ENCODE measurements at places on chromosomes 7 and 10.
A peak's percentile ranks its signal among the peaks of the same experiment; 100 is the strongest.

- peak; percentile 65 for DNase-seq
Measured at GRCh38 chr10:11178606-11179515, 161.2 kb downstream of the CELF2 start.

- DNase-seq = peak; percentile 68
Measured at GRCh38 chr10:125146791-125147579, 13.4 kb downstream of the CTBP2 start.

DNA sequence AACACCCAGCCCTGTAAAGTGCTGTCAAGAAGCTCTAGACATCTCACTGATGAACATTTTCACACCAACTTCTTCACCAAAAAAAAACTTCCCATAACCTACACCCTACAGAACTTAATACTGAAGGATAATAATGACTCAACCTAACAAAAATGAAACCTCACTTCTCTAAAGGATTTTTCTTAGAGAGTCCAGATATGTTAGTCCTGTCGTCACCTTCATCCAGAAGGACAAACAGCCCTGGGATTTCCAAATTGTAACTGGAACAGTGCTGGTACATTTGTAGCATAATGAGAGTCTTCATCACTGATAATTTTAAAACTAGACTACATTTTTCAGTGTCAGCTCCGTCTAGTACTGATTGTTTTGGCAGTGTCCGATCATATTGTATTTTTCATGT lies 528.6 kb upstream of the CELF2 start:
- no peak for DNase-seq

- no peak for DNase-seq
Measured at GRCh38 chr7:148180075-148180474, 410.5 kb upstream of the C7orf33 start.

DNA sequence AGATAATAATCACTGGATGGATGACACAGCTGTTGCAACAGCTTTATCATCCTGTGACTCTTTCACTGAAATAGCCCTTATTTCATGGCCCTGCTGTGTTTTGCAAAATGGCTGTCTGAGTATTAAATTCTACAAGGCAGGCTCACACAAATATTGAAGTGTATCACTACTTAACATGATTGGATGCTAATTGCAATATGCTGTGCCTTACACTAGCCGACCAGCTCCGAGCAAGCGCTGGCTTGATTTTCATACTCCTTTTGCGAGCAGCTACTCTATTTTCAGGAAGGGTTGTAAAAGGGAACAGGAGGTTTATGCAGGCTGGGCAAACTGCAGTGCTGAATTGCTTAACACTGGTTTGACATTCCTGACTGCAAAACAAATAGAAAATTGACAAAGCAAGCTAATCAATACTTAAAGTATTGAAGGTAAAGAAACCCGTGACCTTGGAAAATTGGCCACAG lies 121.6 kb downstream of the CACNB2 start:
- DNase-seq = no peak

GRCh38 chr10:82277591-82277990 lies 402.6 kb downstream of the NRG3 start:
- no peak for DNase-seq

DNA sequence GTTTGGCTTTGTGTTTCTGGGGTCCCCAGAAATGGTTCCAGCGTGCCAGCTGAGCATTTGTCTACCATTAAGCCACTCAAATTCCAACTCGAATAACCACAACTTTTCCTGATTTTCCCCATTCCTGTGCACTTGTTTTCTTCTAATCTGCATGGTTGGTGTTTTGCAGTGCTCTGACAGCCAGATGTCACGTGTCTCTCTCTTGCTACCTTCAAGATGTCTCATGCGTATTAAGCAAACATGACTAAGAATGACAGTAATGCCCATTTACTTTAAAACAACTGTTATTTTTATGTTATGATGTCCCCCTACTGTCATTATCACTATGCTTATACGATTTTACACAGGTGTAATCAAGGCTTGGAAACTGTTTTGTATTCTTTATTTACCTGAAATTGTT lies 35.2 kb upstream of the MXI1 start:
- no peak for DNase-seq

GRCh38 chr7:4683043-4683883 lies 1.2 kb downstream of the FOXK1 start:
- no peak for DNase-seq

DNA sequence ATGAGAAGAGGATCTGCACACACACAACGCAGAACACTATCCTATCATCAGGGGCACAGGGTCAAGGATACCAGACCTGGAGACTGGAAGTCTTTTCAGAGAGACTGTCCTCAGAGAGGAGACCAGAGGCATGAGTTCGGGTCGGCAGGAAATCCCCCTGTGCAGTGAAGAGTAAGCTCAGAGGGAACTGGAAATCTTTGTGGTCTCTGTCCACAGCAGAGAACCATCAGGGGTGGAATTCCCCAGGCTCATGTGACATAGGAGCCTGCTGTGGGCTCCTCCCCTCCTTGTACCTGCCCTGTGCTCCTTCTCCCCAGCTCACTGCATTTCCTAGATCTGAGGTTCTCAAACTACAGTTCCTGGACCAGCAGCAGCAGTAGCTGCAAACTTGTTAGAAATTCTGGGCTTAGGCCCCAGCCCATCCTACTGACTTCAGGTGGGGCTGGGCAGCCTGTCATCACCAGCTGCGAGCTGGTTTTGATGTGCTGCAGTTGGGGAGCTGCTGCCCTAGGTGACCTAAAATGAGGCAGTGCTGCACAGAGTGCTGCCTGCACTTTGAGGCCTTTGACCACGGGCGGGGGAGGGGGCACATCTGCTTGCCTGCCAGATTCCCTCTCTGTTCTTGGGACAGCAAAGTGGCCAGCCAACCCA lies 2.4 kb downstream of the ZMIZ2 start:
- DNase-seq = no peak

- DNase-seq = no peak
Measured at GRCh38 chr10:131912620-131913019, 11.8 kb downstream of the PPP2R2D start.

DNA sequence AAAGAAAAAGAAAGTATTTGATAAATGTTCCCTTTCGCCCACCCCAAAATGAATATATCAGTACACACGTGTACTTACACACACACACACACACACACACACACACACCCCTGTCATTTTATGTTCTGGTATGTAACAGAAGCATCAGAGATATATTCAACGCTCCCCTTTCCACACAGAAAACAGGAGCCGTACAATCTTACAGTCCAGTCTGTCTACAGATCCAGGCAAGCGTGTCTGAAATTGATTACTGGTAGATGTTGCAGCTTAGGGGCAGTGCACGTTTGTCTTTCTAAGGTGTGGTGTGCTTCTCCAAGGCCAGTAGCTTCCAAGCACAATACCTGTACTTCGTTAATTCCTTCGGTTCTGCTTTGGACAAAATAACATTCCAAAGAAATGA lies 143.7 kb upstream of the RNF32 start:
- DNase-seq = no peak

- DNase-seq = no peak
Measured at GRCh38 chr7:93014410-93014809, 103.4 kb downstream of the SAMD9 start.

DNA sequence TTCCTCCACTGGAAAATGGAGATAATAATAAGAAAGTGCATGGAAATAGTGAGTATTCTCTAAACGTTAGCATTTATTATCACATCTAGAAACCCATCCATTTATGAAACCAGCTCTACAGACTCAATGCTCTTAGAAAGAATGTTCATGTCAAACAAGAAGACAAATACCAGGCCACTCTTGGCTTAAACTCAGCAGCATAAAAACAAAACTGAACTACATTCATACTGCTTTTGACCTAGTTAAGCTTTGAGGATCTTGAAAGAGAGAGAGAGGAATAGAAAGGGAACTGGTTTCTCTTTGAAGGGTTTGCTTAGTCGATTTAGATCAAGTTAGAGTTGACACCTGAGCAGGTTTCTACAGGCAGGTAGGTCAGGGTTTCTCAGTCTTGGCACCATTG lies 332.9 kb upstream of the PRKCQ start:
- DNase-seq = no peak

- DNase-seq = no peak
Measured at GRCh38 chr7:75892634-75893272, 13.9 kb downstream of the RHBDD2 start.

GRCh38 chr7:71009636-71010035 lies 122.3 kb upstream of the GALNT17 start:
- DNase-seq = no peak

- DNase-seq = no peak
Measured at GRCh38 chr7:44398511-44398911, 73.1 kb upstream of the CAMK2B start.

DNA sequence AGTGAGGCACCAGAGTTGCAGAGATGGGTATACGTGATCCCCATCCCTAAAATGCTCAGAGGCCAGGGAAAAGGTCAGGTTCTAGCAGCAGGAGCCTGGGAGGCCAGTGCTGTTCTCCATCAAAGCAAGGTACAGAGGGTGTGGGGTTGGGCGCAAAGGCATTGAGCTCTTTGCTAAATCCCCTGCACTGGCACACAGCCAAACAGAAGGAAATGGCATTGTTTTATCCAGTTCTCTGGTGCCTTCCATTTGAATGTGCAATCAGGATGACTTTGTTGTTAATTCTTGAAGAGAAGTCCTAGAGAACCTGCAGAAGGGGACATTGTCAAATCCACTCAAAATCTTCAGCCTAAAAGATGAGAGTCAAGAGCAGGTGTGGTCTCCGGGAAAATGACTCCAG lies 111.3 kb upstream of the CHST15 start:
- DNase-seq = no peak

DNA sequence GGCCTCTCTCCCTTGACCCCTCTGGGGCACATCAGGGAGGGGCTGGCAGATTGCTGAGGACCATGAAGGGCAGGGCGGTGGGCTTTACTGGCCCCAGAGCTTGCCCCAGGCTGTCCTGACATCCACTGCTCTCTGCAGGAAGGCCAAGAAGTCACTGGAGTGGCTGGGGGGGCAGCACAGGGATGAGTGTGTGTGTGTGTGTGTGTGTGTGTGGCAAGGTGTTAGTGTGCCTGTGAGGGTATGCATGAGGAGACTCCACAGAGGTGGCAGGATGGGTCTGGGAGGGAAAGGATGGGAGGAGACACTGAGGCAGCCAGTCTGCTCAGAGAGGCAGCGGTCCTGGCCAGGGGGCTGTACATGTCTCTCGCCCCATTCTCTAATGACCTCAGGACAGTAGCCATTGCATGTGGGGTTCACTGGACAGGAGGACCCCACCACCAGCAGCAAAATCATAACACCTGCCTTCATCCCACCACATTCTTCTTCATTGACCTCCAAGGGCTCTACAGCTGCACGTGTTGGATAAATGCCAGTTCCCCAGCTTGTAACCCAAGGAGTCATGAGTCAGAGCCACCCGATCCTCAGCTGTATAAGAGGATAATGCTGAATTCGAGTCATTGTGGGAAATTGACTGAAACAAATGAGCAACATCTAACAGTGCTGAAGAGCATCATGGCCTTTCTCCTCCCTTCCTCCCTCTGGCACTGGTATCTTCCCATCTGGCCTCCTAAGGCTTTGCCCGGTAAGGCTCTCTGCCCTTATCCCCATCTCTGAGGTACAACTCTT lies 720.5 kb downstream of the GRID1 start:
- no peak for DNase-seq

GRCh38 chr10:51760864-51761640 lies 61.7 kb upstream of the CSTF2T start:
- no peak for DNase-seq

DNA sequence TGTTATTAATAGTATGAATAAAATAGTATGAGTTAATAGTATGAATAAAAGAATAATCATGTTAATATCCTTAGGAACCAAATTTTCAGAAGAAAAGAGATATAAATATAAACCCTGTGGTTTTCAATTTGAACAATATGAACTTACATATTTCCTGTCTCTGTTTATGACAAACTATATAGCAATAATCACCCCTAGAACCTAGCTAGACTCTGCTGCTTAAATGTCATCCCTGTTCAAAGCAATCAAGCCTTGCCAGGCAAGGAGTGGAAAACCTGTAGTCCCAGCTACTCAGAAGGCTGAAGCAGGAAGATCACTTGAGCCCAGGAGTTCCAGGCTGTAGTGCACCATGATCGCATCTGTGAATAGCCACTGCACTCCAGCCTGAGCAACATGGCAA lies 36.5 kb downstream of the P4HA1 start:
- DNase-seq = no peak

GRCh38 chr7:105885387-105886111 lies 9.2 kb upstream of the ATXN7L1 start:
- DNase-seq = no peak

GRCh38 chr7:152937282-152937681 lies 177.7 kb downstream of the ACTR3B start:
- DNase-seq = no peak

GRCh38 chr10:92778091-92778490 lies 70.2 kb upstream of the EXOC6 start:
- no peak for DNase-seq

- DNase-seq = no peak
Measured at GRCh38 chr10:115665549-115665948, 572.4 kb downstream of the ATRNL1 start.

GRCh38 chr7:15507171-15507570 lies 54.6 kb downstream of the AGMO start:
- DNase-seq = no peak

DNA sequence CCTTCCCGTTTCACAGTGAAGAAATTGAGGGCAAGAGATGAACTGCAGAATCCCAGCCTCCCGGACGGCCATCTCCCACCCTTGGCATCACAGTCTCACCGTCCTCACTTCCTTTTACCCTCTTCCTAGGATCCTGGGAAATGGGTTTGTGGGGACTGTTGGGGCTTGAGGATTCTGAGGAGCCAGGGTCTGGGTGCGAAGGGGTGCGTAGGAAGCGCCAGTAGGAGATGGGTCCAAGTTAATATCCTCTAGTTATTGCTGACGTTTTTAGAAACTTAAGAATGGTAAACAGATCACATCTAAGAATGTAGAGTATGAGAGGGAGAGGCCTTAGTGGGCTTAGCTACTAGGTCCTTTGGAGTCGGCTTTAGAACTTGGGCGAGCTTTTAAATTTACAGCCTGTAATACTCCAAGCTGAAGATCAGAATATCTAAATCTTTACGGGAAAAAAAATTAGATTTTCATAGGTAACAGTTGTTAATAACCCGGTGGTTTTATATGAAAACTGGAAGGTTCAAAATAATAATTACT lies 696 bp downstream of the MALSU1 start:
- no peak for DNase-seq

DNA sequence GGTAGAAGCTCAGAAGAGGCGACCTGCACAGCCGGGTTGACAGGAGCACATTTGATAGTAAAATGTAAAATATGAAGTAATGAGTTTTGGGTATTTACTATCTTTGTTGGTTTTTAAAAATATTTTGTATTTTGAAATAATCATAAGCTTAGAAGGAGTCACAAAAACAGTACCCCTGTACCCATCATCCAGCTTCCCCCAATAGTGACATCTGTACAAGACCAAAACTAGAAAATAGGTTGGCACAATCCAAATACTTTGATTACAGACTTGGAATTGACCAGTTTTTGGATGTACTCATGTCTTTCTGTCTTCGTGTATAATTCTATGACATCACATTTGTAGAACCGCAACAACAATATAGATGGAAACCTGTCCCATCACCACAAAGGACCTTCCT lies 413.1 kb upstream of the PODXL start:
- no peak for DNase-seq

DNA sequence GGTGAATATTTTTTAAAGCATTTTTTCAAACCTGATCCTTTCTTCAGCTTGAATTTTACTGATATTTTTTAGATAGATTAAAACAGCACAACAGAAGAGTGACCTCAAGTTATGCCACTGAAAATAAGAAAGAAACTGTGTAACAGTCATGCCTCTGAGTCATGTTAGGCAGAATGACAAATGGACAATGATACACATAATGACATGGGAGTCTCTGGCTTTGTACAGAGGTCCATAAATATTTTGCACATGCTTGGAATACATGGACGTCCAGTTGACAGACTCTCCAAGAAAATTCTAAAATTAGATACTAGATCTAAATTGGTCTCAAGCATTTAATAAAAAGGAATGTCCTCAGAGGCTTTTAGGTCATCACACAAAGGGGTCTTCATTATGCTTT lies 21.9 kb upstream of the SEMA3A start:
- peak; percentile 43 for DNase-seq
